H9 (cell line): ENCODE measurements at places on chromosomes 3 and 15.

DNA sequence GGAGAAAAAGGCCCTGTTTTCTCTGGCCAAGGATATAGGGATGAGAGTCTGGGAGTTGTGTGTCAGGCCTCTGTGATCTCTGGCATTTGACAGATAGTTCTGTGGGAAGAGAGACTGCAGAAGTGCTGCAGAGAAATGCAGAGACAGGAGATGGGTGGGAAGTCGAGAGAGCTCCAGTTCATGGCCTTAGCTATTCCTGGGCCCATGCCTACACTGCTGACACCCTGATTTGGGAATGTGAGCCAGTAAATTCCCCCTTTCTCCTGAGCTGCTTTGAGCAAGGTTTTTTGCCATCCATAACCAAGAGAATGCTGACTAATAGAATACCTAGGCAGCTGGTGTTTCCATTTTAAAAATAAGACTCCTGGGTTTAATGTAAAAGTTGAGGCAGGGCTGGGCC is 59.3 kb downstream of the EBLN2 start:
- H3K4me3 ChIP-seq = no peak overlapping the region
- no peak for DNase-seq
- no peak overlapping the region for H3K27ac ChIP-seq
- H3K36me3 ChIP-seq = no peaks in the 10 kb centered on the region; the same call in 2 of the 3 replicates

DNA sequence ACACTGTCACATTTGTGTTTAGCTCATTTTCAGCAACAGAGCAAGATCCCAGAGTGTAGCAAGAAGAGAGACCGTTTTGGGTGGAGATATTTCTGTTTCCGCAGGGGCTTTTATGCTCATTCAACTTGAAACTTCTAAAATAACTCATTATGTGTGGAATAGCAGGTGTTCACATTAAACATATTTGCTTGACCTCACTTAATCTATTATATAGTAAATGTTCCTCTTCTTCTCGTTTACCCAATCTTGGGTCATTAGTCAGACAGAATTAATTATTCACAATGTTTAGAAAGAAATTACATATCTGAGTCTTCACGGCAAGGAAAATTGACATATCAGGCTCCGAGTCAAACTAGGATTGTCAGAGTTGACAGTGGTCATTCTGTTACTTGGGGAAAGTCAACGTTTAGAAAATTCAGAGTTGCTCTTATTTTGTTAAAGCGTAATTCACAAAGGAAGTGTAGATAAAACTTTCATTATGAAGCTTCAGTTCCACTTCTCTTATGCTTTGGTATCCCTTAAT is 222.9 kb downstream of the TPRG1 start:
- H3K27me3 ChIP-seq = no peaks in the 10 kb centered on the region
- H3K36me3 ChIP-seq = no peaks in the 10 kb centered on the region
- no peak overlapping the region for H3K4me3 ChIP-seq
- DNase-seq = no peak
- H3K27ac ChIP-seq = no peak overlapping the region

GRCh38 chr3:194271460-194272035 is 79.6 kb downstream of the CPN2 start:
- no peak overlapping the region for H3K27ac ChIP-seq
- H3K27me3 ChIP-seq = no peaks in the 10 kb centered on the region
- H3K4me3 ChIP-seq = no peak overlapping the region
- no peak for DNase-seq
- H3K36me3 ChIP-seq = peaks cover 8% of the 10 kb centered on the region

DNA sequence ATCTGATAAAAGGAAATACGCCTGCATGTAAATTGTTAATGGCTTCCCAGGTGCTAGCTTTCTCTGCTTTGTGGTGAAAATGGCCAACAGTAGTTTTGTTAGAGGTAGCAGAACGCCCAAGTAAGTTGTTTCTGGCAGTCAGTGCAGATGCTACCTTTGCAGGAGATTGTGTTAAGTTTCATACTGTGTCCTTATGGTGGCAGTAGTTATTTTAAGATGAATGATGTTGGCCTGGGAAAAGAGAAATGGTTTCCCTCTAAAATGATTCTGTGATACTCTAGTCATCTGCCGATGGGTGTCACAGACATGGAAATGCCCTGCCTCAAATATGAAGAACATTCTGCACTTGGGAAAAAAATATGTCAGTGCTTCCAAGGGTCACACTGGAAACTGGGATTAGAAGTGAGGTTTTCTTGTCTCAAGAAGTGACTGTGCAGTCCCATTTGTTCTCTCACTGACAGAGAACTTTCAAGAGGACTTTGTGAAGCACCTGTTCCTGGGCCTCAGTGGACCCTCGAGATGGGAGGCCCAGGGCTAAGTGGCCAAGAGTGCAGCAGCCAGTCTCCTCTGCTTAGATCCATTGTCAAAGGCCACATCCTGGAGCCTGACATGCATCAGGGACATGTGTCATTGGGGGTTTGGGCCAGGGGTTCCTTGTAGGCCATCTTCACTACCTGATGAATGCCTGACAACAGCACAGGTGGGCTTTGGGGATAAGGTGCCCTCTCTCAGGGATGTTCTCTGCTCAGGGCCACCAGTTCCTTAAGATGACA is 393.3 kb downstream of the CACNA2D3 start:
- no peak overlapping the region for H3K4me3 ChIP-seq
- H3K4me1 ChIP-seq = no peaks in the 10 kb centered on the region
- no peak for DNase-seq
- H3K36me3 ChIP-seq = no peaks in the 10 kb centered on the region
- H3K27ac ChIP-seq = no peak overlapping the region

- DNase-seq = no peak
- no peak overlapping the region for H3K4me3 ChIP-seq
- no peaks in the 10 kb centered on the region for H3K27me3 ChIP-seq
These were observed 206.1 kb upstream of the GADL1 start for GRCh38 chr3:31100519-31100918.
